H7 (cell line): ENCODE measurements at places on chromosomes 1 and 21.

- no peak for DNase-seq
These were observed 155.1 kb upstream of the ZC3H12A start for GRCh38 chr1:37319284-37319683.

- peak; percentile 83 for DNase-seq
These were observed 31.8 kb downstream of the PROK1 start for GRCh38 chr1:110482662-110483307.

GRCh38 chr1:160451859-160452232 lies 51.5 kb downstream of the VANGL2 start:
- no peak for DNase-seq

DNA sequence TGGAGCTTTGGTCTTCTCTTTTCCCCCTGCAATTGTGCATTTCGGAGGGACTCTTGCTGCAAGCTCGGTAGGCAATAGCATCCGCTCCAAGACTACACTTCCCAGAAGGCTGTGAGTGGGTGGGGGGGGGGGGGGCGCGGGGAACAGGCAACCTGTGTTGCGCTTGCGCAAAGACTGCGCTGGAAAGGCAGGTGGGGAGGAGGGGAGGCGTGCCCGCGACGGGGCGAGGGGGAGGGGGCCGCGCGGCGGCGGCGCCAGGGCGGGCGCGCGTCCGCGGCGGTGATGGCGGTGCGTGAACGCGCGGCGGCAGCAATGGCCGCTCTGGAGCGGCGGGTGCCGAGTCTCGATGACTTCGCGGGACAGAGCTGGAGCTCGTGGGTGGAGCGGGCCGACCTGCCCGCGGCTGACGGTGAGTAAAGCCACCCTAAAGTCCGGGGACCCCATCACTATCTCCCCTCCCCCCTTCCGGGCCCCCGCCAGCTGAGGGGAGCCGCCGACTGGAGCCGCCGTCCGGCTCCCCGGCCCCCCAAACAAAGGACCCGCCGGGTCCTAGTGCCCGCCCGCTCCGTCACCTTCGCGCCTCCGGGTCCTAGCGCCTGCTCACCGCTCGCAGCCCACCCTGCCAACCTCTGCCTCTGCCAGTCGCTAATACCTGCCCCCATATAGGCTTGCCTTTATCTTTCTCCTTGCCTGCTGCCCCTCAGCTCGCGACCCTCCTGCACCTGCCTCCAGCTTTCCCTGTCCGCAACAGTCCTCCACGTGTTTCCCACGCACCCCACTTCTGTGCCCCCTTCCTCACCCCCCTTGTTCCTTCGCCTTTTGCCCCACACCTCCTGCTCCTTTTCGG lies at the start of gene ATXN7L2:
ATXN7L2 (plus strand) TSS at position 234 of the 847 bp plus-strand sequence; CDS start at position 283, 49 bp downstream.
- DNase-seq = peak; percentile 100

GRCh38 chr1:15975358-15975804 lies 520 bp downstream of the ZBTB17 start:
- DNase-seq = peak; percentile 94

GRCh38 chr1:95040032-95040525 lies 32.7 kb downstream of the ALG14 start:
- DNase-seq = no peak
